ENCODE measurements at places on chromosomes 4 and X. TPM values are rescaled to one million over a fixed set of nuclear protein-coding genes. Genes with fewer than 3 reads are reported as not detected.

HPGDS gene
- total RNA-seq, result not detected

DNA sequence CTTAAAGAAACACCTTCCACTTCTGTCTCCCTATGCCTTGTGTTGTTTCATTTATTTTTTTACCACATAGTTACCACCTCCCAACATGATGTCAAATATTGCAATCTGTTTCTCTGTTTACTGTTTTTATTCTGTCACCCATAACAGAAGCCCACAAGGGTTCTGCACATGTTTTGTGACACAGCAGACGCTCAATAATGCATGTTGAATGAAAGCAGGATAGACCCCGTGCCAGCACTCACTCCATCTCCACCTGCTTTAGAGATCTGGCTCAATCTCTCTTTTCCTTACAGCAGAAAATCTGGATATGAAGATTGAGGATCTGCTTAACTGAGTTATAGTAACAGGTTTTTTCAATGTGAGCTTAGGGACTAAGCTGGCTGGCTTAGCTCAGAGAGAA is 116.8 kb upstream of the NUDT10 start:
- no peak for DNase-seq

GRCh38 chr4:61671599-61671998 is 471.5 kb downstream of the ADGRL3 start:
- DNase-seq, result no peak

DNA sequence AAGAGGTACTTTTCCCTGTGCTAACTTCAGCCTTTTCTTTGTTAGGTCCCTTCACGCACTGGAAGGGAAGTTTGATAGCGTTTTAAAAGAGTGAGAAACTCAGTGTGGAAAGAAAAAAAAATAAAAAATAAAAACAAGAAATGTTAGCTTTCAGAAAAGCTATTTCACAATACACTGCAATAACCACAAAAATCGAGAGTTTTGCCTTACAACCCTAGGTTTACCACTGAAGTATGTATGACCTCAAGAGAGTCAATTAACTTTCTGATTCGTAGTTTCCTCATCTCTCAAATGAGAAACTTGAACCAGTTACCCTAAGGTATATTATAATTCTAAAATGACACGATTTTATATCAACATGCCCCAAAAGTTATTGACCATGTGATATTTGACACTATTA is 93.9 kb upstream of the JADE1 start:
- DNase-seq, result peak; percentile 82

GRCh38 chr4:81495345-81495744 is 23.6 kb upstream of the RASGEF1B start:
- DNase-seq, result no peak

DNA sequence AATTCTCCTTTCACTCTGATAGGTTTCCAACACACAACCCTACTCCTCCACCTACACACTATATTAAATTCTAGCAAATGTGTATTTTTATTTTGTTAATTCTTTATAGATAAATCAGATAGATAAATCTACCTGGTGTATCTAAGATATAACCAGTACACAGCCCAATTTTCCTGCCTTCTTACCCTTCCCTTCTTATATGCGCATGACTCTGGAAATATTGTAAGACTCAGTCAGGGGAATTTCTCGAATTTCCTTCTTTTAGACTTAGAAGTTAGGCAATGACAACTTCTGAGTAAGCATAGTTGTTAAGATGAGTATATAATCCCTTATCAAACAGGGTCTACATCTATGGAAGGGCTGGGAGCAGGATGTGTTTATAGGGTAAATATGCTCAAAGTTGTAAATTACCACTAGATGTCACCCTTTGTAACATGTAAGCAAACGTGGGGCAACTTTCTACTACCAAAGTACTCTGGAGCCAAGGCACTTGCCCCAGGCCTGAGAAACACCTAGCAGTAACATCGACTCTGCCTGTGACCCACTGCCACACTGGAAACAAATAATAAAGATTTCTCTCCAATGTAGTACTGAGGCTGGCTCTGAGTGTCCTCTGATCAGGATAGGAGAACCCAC is 444.7 kb downstream of the IQCM start:
- DNase-seq, result peak; percentile 79

GRCh38 chr4:182874304-182874751 is 42.9 kb downstream of the DCTD start:
- DNase-seq, result no peak

GRCh38 chrX:116170511-116170910 is at the start of gene AGTR2:
Gene AGTR2 (plus strand): TSS chrX:116170744. CDS start chrX:116172281, 1,537 bp downstream.
- DNase-seq, result no peak
